ENCODE measurements at places on chromosomes 1 and 21. TPM values are rescaled to one million over a fixed set of nuclear protein-coding genes. Genes with fewer than 3 reads are reported as not detected.

GRCh38 chr1:108050158-108050557 is 85.2 kb upstream of the VAV3 start:
- peak; percentile 66 for DNase-seq

PPIE gene
- 36.5 TPM for total RNA-seq

DNA sequence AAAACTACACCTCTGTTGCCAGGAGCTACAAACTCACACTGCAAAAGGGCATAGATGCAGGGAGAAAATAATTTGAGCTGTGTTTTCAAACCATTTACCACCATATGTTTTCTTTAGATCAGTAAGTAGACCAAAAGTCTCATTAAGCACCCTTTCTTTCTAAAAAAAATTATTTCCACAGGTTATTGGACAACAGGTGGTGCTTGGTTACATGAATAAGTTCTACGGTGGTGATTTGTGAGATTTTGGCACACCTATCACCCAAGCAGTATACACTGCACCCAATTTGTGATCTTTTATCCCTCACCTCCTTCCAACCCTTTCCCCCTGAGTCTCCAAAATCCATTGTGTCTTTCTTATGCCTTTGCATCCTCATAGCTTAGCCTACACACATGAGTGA is 21.1 kb downstream of the MAP10 start:
- DNase-seq, result no peak

GRCh38 chr21:14712121-14712715 is 166.1 kb upstream of the SAMSN1 start:
- DNase-seq, result no peak
